Sigmoid colon (tissue), 7 donors: ENCODE measurements at places on chromosomes 4 and X. TPM values are rescaled to one million over a fixed set of nuclear protein-coding genes. Genes with fewer than 3 reads are reported as not detected.

Gene TNMD
- not detected for polyA plus RNA-seq

Gene MAGEE1
- polyA plus RNA-seq = not detected

Gene GABRE
- polyA plus RNA-seq = 0.60 TPM

Gene STATH
- polyA plus RNA-seq = not detected

Gene HHIP
- polyA plus RNA-seq = 0.50 TPM

Gene TLR1
- 2.8 TPM for polyA plus RNA-seq

Gene DCHS2
- under 0.01 TPM for polyA plus RNA-seq
